ENCODE measurements at places on chromosomes 4 and X.

DNA sequence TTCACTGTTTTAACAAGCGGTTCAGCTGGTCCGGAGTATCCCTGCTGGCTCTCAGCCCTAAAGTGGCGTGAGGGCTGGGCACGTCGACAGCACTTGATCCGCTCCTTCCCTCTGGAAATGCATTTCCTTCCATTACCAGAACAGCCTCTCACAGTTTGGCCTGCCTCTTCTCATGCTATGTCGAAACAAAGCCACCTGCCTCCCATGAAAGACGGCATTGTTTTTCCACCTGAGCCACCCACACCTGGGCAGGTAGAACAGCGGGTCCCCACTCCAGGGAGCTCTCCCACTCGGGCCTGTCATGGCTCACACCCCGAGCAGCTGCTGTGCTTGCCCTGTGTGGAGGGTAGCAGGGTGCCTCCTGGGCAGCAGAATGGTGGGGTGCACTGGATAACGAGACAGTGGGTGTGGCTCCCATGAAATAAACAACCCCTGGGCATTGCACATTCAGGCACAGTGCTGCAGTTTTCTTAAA lies 86.2 kb downstream of the FHDC1 start:
- DNase-seq = no peak

DNA sequence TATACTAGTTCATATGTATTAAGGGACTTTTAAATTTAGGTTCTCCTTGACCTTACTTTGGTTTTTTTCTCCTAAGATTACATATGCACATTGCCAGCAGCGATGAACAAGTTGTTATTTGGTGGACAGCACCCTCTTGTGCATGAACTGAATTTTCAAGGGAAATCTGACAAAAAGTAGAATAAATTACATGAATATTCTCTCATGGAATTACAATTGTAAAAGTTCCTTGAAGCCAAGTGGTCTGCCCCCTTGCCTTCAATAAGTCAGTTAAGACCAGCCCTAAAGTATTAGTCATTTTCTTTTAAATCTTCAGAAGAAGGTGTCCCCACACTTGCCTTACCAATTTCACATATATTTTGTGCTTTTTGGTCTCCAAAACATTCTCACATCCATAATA lies 30.7 kb upstream of the SMARCA5 start:
- peak; percentile 45 for DNase-seq

DNA sequence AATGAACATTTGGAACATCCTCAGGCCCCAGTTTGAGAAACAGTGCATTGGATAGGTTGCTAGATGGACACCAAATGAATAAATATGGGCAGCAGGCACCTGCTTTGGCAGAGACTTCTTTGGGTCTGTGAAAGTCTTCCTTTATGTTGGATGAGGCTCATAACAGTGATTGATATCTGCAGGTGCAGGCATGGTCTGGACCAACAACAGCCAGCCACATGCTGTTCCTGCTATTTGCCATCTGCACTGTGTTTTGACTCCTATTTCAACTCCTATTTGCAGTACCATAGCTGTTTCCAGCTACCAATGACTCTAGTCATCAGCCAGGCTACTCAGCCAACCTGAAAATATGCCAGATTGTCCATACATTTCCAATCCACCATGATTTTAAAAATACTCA lies 60.9 kb downstream of the ANAPC4 start:
- DNase-seq = no peak

DNA sequence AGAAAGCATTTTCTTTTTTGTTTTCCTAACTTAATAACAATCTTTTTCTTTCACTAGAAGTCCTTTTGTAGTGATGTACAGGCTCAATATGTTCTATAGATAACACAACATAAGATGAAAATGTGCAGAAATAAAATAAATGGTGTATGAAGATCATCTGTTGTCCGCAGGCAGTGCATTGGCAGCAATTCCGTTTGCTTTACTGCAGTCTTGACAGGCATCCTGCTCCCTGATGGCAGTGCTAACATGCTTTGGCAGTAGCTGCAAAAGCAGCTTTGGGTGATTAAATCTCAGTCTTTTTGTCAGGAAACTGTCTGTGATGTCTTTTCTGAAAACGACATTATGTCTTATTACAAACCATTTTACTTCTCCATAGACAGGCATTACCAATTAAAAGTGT lies 131.4 kb downstream of the TRAM1L1 start:
- no peak for DNase-seq

- DNase-seq = no peak
These were observed 959.2 kb downstream of the FAM133A start for GRCh38 chrX:94633237-94633636.

GRCh38 chr4:40254608-40255392 lies 58.0 kb downstream of the RHOH start:
- DNase-seq = no peak

DNA sequence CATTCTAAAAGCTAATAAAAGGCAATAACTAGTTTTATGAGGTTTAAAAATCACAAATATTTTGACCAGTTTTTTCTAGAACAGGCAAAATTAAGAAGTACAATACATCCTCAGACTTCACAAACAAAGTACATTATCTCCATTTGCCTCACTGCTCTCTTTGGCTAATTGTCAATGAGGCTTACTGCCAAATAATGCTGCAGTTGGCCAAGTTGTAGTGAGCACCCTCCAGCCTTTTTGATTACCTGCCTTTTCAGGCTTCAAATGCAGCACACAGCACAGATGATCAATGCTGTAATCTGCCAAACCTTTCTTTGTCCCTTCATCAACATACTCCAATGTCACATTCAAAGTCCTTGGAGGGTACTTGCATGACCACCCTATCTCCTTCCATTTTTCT lies 605.2 kb downstream of the KLHL13 start:
- no peak for DNase-seq

DNA sequence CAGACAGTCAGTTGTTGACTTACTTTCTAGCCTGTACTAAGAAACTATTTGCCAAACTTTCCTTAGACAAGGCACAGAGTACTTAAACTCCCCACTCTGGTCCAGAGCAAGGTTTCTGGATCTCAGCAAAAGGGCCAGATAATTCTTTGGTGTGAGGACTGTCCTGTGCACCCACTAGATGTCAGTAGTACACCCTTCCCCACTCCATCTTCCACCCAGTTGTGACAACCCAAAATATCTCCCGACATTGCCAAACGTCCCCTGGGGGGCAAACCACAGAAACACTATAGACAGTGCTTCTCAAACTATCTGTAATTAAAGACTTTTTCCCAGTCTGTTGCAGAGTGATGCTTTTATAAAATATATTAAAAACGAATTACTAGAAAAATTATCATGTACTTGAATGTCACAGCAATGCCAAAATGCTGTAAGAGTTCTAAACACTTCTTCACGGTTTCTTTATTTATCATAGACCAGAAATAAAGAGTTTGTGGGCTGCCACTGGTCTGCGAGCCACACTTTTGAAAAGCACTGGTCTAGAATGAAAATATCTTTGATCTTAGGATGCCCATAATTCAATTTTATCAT lies 203.5 kb downstream of the PRDM5 start:
- peak; percentile 45 for DNase-seq

GRCh38 chr4:188196134-188196735 lies 57.0 kb downstream of the TRIML1 start:
- no peak for DNase-seq

- no peak for DNase-seq
These were observed 22.3 kb upstream of the CLOCK start for GRCh38 chr4:55568905-55569504.

Data from hematopoietic multipotent progenitor cell (in vitro differentiated cells).